Adrenal gland (tissue), 19 donors: ENCODE measurements at places on chromosomes 2 and 18.

DNA sequence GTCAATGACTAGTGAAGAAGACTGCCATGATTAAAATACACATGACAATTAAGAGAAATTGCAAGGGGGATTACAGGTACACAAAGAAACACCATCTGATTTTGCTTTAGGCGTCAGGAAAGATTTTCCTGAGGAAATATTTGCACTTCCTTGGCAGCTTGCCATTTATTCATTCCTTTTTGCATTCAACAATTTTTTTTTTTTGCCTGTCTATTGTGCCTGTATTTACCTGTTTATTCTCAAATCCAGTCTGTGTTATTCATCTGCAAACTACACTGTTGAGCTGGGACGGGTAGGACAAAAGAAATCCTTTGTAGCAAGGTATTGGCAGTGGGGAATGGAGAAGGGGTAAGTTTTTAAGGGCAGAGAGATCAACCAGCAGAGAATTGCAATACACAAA, 31.8 kb downstream of the SMAD2 start:
- H3K4me1 ChIP-seq, result peaks cover 29% of the 10 kb centered on the region
- no peak overlapping the region for H3K27ac ChIP-seq
- no peak for DNase-seq
- no peak overlapping the region for H3K4me3 ChIP-seq

DNA sequence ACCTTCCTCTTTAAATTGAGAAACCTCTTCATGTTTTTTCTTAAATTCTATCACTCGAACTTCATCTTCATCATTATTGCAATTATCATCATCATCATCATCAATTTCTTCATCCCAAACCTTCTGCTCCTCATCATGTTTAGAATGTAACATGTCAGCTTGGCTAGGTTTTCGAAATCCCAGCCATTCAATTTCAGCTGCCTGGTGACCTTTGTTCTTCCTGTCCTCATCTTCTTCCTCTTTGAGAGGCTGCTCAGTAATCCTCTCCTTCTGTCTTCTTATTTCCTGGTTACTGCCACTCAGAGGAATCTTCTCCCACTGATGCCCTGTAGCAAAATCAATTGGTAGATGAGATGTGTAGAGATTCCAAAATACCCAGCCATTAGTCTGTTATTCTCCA, 4.2 kb downstream of the ERMN start:
- H3K36me3 ChIP-seq, result no peaks in the 10 kb centered on the region
- DNase-seq, result no peak
- no peak overlapping the region for H3K4me3 ChIP-seq
- no peaks in the 10 kb centered on the region for H3K4me1 ChIP-seq
- H3K27ac ChIP-seq, result no peak overlapping the region

DNA sequence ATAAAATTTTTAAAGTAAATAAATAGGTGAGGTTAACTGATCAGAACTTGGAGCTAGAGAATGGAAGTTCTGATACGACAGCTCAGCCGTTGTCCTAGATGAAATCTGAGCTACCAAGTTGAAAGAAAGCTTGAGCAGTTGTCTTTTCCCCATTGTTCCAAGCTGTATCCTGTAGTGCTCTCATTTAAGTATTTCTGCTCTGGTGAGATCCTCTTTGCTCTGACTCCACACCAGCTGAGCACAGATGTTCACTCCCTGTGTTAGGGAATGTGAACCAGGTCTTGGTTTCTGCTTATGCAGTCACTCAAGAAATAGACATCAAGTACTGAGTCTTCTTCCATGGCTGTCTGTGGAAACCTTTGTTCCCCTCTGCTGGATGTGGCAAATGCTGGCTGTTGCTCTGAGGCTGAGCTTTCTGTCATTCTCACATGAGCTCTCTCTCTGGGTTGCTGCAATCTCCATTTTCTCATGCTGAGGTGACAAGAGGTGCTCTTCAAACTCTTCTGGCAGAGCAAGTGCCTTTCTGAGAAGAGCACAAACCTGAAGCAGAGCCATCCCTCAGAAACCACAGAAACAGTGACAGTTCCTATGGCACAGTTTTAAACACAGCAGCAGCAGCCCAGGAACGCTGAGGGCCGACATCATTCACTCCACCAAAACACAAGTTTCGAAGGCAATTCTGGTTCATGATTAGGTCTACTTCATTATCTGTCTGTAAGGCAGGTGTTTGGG, 194.1 kb downstream of the SP3 start:
- no peaks in the 10 kb centered on the region for H3K27me3 ChIP-seq
- no peak overlapping the region for H3K4me3 ChIP-seq

GRCh38 chr2:238094438-238095022, 5.6 kb upstream of the ESPNL start:
- H3K27me3 ChIP-seq, result no peaks in the 10 kb centered on the region
- H3K4me3 ChIP-seq, result no peak overlapping the region
- H3K36me3 ChIP-seq, result no peaks in the 10 kb centered on the region
- no peak for DNase-seq
- H3K4me1 ChIP-seq, result no peaks in the 10 kb centered on the region

GRCh38 chr2:10504994-10505820, 57.1 kb upstream of the ODC1 start:
- H3K27ac ChIP-seq, result no peak overlapping the region
- DNase-seq, result no peak
- no peaks in the 10 kb centered on the region for H3K27me3 ChIP-seq
- no peaks in the 10 kb centered on the region for H3K36me3 ChIP-seq

DNA sequence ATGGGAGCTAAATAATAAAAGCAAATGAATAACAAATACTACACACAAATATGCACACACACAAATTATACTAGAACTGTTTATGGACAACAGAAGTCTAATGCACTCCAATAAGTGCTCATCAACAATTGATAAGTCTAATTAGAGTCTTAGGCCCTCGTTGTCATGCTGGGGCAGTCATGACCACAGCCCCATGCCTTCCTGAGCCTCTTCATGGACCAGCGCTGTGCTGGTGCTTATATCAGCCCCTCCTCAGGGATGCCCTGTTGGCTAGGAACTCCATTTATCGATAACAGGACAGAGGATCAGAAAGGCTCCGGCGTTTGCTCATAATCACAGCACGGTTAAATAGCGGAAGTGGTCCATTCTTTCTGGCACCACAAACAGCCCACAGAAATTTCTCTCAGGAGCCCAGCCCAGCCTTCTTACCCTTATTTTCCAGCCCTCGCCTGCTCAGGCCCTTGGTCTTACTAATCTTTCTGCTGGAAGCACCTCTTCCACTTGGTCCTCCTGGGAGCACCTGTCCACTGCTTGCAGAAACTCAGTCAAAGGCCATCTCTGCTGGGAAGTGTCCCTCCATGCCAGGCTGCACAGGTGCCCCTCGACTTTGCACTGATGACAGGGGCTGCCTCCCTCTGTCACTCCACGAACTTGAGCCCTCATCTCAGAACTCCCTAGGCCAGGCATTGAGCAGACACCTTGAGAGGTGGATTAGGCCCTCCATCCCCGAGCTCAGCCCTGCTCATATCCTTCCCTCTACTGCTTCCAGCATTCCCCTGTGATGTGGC, 500.2 kb upstream of the HS6ST1 start:
- H3K27ac ChIP-seq, result no peak overlapping the region
- no peaks in the 10 kb centered on the region for H3K4me1 ChIP-seq
- no peaks in the 10 kb centered on the region for H3K27me3 ChIP-seq
- H3K4me3 ChIP-seq, result no peak overlapping the region

DNA sequence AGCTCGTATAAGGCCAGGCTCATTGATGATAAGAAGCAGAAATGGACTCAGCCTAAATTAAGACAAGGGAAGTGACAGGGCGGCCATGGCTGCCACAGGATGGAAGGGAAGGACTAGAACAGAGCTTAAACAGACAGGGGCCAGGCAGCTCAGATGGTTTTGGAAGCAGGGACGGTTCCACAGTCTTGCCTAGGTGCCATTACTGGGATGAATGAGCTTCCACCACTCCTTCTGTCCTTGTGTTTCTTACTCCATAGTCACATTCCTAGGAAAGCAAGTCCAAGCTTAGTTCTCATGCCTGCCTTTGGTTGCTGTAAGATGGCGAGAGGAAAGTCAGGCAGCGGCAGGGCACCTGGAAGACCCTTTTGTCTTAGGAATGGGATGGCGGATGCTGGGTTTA, 11.9 kb downstream of the GNLY start:
- DNase-seq, result no peak
- no peak overlapping the region for H3K4me3 ChIP-seq
- no peaks in the 10 kb centered on the region for H3K27me3 ChIP-seq
- peak overlapping the region; percentile 19 for H3K27ac ChIP-seq
- H3K4me1 ChIP-seq, result peaks cover 9% of the 10 kb centered on the region
- H3K36me3 ChIP-seq, result no peaks in the 10 kb centered on the region

- H3K27me3 ChIP-seq, result no peaks in the 10 kb centered on the region
- no peaks in the 10 kb centered on the region for H3K4me1 ChIP-seq
- no peak overlapping the region for H3K4me3 ChIP-seq
- DNase-seq, result no peak
- no peaks in the 10 kb centered on the region for H3K36me3 ChIP-seq
Measured at GRCh38 chr2:101983928-101984327, 7.8 kb upstream of the IL1R2 start.

DNA sequence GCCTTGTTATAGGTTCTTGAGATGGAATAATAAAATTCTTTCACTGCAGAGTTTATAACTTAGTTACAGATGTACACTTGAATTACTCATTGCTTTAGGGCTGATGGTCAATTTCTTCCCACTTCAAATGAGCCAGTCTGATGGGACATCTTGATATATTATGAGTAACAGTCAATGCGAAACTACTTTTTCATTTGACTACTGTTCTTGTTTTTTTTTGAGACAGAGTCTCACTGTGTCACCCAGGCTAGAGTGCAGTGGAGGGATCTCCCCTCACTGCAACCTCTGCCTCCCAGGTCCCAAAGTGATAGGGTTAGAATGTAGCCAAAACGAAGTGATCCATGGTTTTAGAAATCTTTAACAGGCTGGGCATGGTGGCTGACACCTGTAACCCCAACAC, 57.1 kb downstream of the ST3GAL5 start:
- H3K4me1 ChIP-seq, result peaks cover 3% of the 10 kb centered on the region
- no peaks in the 10 kb centered on the region for H3K27me3 ChIP-seq
- DNase-seq, result no peak
- H3K36me3 ChIP-seq, result no peaks in the 10 kb centered on the region
- no peak overlapping the region for H3K4me3 ChIP-seq

- H3K27me3 ChIP-seq, result no peaks in the 10 kb centered on the region
- H3K4me3 ChIP-seq, result no peak overlapping the region
- H3K27ac ChIP-seq, result no peak overlapping the region
Measured at GRCh38 chr2:15932394-15933183, 7.8 kb upstream of the MYCN start.

DNA sequence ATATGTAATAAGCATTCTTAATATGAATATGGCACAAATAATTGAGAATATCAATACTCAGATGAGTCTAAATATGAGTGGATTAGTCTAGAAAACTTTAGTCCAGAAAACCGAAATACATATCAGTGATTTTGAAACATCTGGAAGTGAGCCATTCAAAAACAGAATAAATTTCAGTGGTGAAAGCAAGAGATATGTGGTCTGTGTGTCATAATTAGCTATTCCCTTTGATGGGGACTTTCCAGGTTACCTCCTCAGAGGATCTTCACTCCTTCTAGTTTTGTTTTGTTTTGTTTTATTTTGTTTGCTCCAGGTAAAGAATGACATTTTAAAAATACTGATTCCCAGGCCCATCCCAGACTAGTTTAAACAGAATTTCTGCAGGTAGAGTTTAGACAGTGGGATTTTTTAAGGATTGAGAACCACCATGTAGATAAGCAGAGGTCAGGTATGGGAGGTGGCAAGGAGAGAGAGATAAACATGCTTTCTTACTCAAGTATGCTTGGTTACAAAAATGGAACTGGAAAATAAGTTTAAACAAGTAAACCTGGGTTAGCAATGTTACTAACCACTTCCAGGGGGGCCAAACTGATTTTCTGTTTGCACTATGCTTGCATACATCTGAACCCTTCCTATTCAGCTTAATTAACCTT, 70.7 kb downstream of the NABP1 start:
- H3K4me3 ChIP-seq, result no peak overlapping the region
- no peaks in the 10 kb centered on the region for H3K36me3 ChIP-seq
- no peak overlapping the region for H3K27ac ChIP-seq

DNA sequence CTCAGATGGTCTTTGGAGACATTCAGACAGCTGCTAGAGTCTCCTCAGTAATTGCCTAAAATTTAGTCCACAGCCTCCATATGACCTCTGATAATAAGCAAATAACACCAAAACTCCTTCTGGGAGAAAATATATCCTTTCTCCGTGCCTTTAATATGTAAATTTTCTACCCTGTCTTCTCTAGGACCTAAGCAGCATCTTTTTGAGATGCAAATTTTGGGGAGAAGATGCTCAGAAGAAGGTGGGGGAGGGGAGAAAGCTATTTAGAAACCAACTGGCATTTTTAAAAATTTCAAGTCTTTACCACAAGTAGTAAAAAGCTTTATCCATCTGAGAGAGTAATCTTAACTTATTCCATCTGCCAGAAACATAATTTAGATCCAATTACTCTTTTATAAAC, 120.4 kb upstream of the MSH6 start:
- no peaks in the 10 kb centered on the region for H3K36me3 ChIP-seq
- no peaks in the 10 kb centered on the region for H3K27me3 ChIP-seq
- no peaks in the 10 kb centered on the region for H3K4me1 ChIP-seq

GRCh38 chr18:5284808-5285207, 10.7 kb downstream of the ZBTB14 start:
- H3K36me3 ChIP-seq, result no peaks in the 10 kb centered on the region
- H3K27ac ChIP-seq, result no peak overlapping the region
- no peaks in the 10 kb centered on the region for H3K27me3 ChIP-seq
- H3K4me3 ChIP-seq, result no peak overlapping the region

DNA sequence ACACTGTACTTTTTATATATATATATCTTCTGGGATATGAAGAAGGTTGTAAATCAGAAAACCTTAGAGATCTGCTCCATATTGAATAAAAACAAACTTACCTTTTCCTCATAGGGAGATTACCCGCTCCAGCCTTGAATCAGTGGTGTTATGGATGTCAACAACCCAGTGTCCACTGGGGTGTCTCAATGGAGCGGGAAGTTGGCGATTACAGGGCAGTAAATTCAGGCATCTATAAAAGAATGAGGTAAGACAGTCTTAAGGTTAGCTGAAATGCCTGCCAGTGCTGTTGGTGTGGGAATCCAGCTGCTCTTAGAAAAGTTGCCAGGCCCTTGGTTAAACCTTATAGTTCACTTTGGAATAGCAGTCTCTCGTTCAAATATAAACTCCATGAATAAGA, 102.3 kb downstream of the R3HDM1 start:
- no peak overlapping the region for H3K4me3 ChIP-seq
- H3K4me1 ChIP-seq, result no peaks in the 10 kb centered on the region
- no peaks in the 10 kb centered on the region for H3K27me3 ChIP-seq
- no peak for DNase-seq

- no peak overlapping the region for H3K27ac ChIP-seq
- no peaks in the 10 kb centered on the region for H3K4me1 ChIP-seq
- H3K4me3 ChIP-seq, result no peak overlapping the region
- no peaks in the 10 kb centered on the region for H3K36me3 ChIP-seq
- H3K27me3 ChIP-seq, result no peaks in the 10 kb centered on the region
Measured at GRCh38 chr2:134648586-134648985, 70.2 kb downstream of the TMEM163 start.

GRCh38 chr2:240437551-240437860, 2.0 kb downstream of the GPC1 start:
- H3K4me1 ChIP-seq, result peaks cover 33% of the 10 kb centered on the region
- no peaks in the 10 kb centered on the region for H3K27me3 ChIP-seq
- peak overlapping the region; percentile 91 for H3K27ac ChIP-seq
- H3K36me3 ChIP-seq, result no peaks in the 10 kb centered on the region
- DNase-seq, result no peak

GRCh38 chr18:63999871-64000270, 30.0 kb downstream of the SERPINB8 start:
- H3K36me3 ChIP-seq, result no peaks in the 10 kb centered on the region
- no peaks in the 10 kb centered on the region for H3K27me3 ChIP-seq
- no peak overlapping the region for H3K27ac ChIP-seq
- DNase-seq, result no peak
